Fibroblast of skin of scalp (primary cell): ENCODE measurements at places on chromosomes 11 and 22.

- no peak for DNase-seq
Observed at GRCh38 chr11:66467756-66468155, 1.1 kb downstream of the PELI3 start.

- DNase-seq: no peak
Observed at GRCh38 chr11:75482931-75483469, 42.7 kb downstream of the GDPD5 start.

- DNase-seq: no peak
Observed at GRCh38 chr11:13278609-13279486, 1.3 kb downstream of the BMAL1 start.

DNA sequence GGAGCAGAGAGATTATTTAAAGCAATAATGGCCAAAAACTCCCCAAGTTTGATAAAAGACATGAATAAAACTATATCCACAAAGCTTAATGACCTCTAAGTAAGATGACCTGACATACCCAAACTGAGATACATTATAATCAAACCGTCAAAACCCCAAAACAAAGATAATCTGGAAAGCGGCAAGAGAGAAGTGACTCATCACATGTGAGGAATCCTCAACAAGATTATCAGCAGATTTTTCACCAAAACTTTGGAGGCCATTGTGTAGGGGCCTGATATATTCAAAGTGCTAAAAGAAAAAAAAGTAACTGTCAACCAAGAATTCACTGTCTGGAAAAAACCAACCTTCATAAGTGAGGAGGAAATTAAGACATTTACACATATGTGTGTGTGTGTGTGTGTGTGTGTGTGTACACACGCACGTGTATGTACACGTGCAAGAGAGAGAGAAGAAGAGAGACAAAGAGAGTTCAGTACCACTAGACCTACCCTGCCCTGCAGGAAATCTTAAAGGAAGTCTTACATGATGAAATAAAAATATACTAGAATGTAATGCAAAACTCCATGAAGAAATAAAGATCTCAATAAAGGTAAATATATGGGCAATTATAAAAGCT is 752.4 kb downstream of the NELL1 start:
- DNase-seq: no peak

DNA sequence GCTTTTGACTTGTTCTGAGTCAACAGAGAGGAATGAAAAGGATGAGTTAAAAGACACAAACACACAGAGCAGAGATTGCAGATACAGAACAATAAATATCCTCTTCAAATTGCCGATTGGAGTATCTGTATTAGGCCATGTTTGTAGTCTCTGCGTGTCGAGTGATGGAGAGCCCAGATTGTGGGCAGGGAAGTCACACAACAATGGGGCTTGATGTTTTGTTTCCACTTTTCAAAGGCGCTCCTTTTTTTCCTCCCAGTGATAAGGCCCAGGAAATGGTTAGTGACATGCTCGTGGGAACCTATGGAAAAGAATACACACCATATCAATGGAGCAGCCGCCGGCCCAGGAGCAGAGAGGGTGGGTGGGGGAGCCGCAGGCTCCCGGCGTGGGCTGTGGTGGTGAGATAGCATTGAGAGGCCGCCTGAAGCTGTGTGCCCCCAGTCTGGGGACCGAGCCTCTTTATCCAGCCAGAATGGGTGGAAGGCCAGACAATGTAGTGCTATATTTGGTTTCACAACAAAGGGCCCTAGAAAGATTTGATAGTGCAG is 555.9 kb downstream of the INSC start:
- DNase-seq: no peak

GRCh38 chr11:9008011-9008550 is 4.3 kb upstream of the NRIP3 start:
- no peak for DNase-seq

- no peak for DNase-seq
Observed at GRCh38 chr11:76910620-76911414, 50.1 kb downstream of the ACER3 start.

GRCh38 chr11:100469835-100470234 is 217.3 kb upstream of the ARHGAP42 start:
- no peak for DNase-seq

DNA sequence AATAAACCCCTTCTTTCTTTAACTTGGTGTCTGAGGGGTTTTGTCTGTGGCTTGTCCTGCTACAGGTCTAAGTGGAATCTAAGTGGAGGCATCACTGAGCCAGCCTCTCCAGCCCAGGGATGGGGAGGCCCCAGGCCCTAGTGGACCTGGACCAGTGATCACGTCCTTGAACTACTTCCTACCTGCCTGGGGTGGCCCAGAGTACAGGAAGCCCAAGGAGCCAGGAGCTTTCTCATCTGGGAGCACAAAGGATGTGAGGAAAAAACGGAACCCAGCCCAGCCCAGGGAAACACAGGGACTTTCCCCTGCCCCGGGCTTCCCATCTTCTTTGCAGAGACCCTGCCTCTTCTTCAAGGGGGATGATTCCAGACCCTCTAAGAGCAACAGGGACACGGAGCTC is 3.5 kb upstream of the CD5 start:
- no peak for DNase-seq

DNA sequence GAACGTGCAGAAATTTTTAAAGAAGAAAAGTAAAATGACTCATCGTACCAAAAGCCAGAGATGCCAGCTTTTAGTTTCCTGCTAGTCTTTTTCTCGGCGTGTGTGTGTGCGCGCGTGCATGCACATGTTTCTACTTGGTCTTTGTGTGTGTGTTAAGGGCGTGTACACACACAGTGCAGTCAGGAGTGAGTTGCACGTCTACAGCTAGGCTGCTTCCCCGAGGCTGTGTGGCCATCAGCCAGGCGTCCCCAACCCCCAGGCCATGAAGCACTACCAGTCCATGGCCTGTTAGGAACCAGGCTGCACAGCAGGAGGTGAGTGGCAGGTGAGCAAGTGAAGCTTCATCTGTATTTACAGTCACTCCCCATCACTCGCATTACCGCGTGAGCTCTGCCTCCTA is 36.4 kb downstream of the KCNQ1 start:
- no peak for DNase-seq
